ENCODE measurements at places on chromosomes 7 and 10.

- no peak for DNase-seq
These were observed 72.9 kb downstream of the ARHGAP21 start for GRCh38 chr10:24650669-24651391.

DNA sequence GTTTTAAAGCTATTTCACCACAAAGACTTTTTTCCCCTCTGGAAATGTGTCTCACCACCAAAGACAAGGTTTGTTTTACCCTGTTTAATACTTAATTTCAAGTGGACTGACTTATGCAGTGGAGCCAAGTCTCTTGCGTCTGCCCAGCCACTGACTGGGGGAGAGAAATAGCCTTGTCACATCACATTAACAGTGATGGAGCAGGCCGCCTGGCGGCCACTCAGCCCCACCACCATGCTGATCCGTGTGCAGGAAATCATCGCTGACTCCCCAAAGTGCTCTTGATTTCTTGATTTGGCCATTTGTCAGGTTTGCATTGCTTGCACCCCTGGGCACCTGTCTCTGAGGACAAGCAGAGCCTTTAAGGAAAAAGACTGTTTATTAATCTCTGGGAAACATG, 334.1 kb downstream of the GLRX3 start:
- no peak for DNase-seq

DNA sequence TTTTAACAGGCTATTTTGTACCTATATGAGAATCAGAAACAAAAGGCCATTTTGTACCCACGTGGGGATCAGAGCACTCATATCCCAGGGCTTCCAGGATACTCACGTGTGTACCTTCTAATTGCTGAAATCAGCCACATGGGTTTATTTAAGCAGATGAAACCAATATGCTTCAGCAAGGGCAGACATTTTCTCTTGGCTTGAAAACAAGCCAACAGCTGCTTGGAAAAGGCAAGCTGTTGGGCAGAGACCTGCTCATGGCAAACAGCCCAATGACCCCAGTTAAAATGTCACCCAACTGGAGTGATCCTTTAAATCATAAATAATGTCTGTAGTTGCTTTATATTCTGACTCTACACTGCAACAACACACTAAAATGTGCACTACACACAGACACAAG, 26.5 kb upstream of the TOMM7 start:
- DNase-seq, result no peak

- no peak for DNase-seq
These were observed 51.7 kb downstream of the MAPK8 start for GRCh38 chr10:48358162-48358561.

- DNase-seq, result no peak
These were observed 18.8 kb downstream of the FIGNL1 start for GRCh38 chr7:50431316-50431715.

DNA sequence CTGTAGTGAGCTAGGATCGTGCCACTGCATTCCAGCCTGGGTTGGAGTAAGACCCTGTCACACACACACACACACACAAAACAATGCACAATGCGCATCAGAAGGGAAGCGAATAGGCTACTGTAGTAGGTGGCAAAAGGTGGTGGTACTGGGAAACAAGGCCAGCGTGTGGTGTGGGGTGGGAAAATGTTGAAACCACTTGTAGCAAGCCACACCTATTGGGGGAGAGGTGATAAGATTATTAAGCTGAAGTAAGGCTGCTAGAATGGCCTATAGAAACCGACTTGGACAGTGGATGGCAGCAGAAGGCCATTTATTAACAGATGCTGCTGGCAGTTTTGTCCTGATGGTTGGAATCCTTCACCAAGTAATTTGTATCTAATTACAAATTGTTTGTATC, 7.2 kb upstream of the CHCHD1 start:
- DNase-seq, result no peak

DNA sequence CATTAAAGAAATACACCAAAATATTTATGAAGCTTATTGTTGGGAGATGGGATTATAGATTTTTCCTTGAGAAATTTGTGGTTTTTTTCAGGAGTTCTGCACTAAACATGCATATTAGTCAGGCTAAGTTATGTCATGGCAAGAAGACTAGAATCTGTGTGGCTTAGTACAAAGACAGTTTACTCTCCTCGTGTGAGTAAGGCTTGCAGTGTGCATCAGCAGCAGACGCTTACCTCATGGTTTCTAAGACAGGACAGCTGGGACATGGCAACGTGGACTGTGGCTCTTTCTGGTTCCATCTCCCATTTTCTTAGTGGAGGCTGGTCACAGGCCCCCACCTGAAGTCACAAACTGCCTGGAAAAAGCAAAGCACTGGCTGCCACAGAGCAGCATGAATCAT, 429.6 kb upstream of the VSTM2A start:
- DNase-seq, result no peak

GRCh38 chr10:932589-932988, 1.1 kb upstream of the LARP4B start:
- no peak for DNase-seq

- no peak for DNase-seq
These were observed 32.7 kb downstream of the DOCK4 start for GRCh38 chr7:112173568-112173905.

All from astrocyte of the spinal cord (primary cell).